ENCODE measurements at places on chromosomes 5 and 9.

DNA sequence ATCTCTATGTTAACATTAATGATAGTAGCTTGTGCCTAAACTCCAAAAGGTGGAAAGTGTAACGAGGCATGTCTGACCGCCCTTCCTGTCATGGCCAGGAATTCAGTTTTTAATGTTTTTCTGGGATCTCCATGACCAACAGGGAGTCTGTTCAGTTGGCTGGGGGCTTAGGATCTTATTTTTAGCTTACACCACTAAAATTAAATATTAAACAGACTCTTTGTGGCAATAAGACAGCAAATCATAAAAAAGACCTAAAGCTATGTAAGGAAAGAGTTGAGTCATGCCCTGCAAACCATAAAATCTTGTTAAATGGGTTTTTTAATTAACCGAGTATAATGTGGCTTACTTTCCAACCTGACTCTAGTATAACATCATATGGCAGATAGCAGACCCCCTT lies 247.8 kb downstream of the DIRAS2 start:
- no peak for DNase-seq

DNA sequence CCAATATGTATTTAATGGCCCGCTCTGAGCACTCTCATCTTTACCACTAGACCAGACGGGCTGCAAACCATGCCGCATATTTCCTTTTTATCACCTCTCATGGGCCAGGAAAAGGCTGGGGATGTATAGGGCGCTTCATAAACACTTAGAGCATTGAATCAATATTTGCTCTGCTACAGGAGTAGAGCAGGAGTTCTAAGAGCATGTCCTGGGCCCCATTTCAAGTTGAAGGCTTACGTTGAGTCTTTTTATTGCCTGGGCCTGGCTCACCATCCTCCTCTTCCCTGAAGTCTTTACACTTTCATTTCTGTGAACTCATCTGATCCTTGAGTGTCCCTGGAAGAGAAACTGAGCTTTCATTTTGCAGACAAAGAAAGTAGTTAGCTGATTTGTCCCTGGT lies 112.4 kb downstream of the FSTL4 start:
- DNase-seq, result no peak

DNA sequence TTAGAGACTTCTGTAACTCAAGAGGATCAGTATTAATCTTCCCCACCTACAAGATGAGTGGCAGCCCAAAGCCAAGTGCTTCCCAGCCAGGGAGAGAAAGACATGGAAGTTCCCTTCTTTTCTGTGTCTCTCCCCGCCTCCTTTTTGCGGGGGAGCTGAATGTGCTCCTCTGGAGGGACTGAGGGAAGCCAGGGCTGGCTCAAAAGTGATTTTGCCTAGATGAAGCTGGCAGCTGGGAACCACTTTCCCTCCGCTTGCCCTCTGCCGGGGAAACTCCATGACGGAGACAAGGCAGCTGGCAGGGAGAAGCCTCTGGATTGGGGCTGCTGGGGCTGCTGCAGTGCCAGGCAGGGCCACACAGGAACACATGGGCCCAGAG lies 24.4 kb downstream of the EGR1 start:
- DNase-seq, result no peak

DNA sequence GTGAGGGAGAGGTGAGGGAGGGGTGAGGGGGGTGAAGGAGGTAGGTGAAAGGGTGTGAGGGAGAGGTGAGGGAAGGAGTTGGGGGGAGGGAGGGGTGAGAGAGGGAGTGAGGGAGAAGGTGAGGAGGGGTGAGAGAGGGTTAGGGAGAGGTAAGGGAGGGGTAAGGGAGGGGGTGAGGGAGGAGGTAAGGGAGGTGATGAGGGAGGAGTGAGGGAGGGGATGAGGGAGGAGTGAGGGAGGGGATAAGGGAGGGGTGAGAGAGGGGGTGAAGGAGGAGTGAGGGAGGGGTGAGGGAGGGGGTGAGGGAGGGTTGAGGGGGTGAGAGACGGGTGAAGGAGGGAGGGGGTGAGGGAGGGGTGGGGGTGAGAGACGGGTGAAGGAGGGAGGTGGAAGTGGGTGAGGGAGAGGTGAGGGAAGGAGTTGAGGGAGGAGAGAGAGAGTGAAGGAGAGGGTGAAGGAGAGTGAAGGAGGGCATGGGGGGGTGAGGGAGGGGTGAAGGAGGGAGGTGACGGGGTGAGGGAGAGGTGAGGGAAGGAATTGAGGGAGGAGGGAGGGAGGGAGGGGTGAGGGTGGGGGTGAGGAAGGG lies 18.5 kb downstream of the NINJ1 start:
- peak; percentile 64 for DNase-seq

GRCh38 chr9:120424248-120424647 lies 155.7 kb downstream of the CDK5RAP2 start:
- no peak for DNase-seq

DNA sequence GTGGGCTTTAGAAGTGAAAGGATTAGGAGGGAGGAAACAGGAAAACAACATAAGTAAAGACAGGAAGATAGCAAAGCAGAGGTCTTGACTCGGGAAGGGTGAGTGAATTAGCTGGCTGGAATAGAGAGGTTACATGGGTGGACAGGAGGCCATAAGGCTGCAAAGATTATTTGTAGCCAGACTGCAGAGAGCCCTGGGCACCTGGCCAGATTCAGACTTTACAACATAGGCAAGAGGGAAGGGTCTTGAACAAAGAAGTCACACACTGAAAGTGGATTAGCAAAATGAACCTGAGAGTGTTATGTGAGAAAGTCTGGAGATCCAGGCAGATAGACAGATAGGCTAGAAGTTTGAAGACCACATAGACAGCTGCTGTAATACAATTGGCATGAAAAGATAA lies 29.7 kb upstream of the CER1 start:
- peak; percentile 16 for DNase-seq

DNA sequence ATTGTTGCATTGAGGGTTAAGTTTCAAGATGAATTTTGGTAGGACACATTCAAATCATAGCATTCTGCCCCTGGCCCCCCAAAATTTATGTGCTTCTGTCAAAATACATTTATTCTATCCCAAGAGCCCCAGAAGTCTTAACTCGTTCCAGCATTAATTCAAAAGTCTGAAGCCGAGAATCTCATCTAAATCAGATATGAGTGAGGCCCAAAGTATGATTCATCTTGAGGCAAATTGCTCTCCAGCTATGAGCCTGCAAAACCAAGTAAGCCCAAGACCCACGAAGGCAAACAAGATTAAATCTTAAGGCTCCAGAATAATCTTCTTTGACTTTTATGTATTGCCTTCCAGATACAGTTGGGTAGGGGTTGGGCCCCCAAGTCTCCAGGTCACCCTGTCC lies 19.2 kb downstream of the TNPO1 start:
- DNase-seq, result no peak

- no peak for DNase-seq
These were observed 4.4 kb upstream of the RABGAP1 start for GRCh38 chr9:122936464-122936863.

- peak; percentile 56 for DNase-seq
These were observed 2.6 kb upstream of the SEMA6A start for GRCh38 chr5:116577064-116577788.

DNA sequence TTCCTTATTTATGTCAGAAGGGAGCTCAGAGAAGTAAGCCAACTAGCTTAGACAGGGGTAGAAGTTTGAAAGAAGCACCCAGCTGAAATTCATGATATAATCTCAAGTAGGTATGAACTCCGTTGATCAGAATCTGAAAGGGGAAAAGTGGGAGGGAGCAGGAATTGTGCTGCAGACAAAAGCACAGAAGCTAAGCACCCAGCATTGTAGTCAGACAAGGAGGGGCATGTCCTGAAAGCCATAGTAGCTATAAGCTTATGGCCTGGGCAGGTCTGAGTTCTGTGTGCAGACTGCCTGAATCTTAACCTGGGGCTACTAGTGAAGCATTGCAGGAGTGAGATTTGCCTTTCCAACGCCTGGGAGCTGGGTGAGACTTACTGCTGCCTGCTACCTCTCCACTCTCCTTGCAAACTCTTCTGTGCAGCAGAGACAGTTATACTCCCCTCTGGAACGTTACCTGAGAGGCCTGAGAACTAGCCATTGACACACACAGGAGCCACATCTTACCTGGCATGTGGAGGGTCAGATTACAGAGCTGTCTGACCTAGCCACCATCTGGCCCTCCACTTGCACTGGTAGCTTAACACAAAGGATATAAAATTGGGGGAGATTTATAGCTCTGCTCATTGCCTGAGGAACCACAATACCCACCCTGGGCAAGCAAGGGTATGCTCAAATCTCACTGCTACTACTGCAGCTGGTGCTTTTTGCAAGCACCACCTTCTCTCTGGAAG lies 9.8 kb upstream of the CYLC2 start:
- DNase-seq, result no peak

DNA sequence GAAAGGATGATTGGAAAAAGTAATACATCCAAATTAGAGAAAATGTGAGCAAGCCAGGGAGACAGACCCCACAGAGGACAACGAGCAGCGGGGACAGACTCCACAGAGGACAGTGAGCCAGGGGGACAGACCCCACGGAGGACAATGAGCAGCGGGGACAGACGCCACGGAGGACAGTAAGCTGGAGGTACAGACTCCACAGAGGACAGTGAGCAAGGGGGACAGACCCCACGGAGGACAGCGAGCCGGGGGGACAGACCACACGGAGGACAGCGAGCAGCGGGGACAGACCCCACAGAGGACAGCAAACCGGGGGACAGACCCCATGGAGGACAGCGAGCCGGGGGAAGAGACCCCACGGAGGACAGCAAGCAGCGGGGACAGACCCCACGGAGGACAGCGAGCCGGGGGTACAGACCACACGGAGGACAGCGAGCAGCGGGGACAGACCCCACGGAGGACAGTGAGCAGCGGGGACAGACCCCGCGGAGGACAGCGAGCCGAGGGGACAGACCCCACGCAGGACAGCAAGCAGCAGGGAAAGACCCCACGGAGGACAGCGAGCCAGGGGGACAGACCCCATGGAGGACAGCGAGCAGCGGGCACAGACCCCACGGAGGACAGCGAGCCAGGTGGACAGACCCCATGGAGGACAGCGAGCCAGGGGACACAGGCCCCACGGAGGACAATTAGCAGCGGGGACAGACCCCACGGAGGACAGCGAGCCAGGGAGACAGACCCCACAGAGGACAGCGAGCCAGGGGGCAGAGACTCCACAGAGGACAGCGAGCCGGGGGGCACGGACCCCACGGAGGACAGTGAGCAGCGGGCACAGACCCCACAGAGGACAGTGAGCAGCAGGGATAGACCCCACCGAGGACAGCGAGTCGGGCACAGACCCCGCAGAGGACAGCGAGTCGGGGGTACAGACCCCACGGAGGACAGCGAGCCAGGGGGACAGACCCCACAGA lies 1.9 kb upstream of the ZDHHC11 start:
- no peak for DNase-seq

- no peak for DNase-seq
These were observed 177.7 kb downstream of the NR2F1-AS1 start for GRCh38 chr5:93403141-93403928.

DNA sequence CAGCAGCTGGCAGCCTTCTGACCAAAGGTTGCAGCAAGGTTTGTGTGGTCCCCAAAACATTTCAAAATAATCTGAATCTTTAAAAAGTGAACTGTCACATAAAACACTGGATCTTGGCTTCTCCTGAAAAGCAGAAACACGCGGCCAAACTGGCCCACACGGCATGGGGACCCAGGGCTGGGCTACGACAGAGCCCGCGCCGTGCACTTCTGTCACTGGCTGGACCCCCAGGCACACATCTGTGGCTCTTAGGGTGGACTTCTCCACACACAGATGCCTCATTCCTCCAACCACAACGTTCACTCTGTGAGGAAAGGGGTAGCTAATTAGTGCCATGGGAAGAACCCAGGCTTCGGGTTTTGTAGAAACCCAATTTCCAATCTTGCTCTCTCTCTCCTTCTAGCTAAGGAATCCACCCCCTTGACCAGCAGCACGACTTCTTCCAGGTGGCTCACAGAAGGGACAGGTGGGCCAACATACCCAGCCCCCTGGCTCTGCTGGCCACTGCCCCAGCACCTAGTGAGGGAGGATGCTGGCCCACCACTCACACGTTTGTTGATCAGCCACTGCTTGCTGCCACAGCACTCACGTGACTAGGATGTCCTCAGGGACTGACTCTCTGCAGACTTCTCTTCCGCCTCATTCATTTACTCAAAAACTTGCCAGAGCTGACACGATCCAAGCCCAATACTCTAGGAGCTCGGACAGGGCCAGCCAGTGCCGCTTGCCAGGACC lies 17.9 kb downstream of the LMAN2 start:
- DNase-seq, result no peak

DNA sequence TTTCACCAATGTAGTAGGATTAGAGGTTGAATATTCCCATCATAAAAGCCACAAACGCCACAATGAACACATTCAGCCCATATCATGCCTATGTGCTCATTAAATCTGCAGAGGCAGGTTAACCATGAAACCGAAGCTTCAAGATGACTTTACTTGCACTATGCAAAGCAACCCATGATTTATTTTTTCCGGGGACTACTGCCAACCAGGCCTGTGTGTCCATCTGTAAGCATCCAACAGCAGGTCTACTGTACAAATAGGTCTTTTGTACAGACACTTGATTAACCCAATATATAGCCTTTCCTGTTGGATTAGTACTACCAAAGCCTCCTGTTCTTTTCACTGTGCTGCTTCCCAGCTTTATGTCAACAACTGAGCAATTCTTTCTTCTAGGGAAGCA lies 104.9 kb upstream of the CDH10 start:
- DNase-seq, result no peak

GRCh38 chr5:60287174-60287771 lies 393.7 kb upstream of the PDE4D start:
- peak; percentile 81 for DNase-seq

- no peak for DNase-seq
These were observed 53.3 kb downstream of the PDE4D start for GRCh38 chr5:59840200-59840601.

- no peak for DNase-seq
These were observed 435.7 kb downstream of the SH3GL2 start for GRCh38 chr9:18014556-18014955.

DNA sequence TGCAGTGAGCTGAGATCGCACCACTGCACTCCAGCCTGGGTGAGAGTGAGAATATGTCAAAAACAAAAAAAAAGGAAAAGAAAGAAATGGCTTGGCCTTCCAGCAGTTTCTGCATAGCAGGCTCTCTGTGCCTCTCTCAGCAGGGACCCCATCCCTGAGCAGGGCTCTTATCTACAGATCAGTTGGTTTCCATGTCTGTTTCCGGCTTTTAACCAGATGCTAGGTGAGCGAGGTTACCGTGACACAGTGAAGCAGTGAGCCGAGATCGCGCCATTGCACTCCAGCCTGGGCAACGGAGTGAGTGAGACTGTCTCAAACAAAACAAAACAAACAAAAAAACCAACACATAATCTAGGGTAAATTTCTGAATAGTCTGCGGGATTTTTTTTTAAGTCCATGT lies 51.4 kb downstream of the COL5A1 start:
- no peak for DNase-seq

GRCh38 chr5:119323601-119324000 lies 32.2 kb upstream of the TNFAIP8 start:
- DNase-seq, result no peak

DNA sequence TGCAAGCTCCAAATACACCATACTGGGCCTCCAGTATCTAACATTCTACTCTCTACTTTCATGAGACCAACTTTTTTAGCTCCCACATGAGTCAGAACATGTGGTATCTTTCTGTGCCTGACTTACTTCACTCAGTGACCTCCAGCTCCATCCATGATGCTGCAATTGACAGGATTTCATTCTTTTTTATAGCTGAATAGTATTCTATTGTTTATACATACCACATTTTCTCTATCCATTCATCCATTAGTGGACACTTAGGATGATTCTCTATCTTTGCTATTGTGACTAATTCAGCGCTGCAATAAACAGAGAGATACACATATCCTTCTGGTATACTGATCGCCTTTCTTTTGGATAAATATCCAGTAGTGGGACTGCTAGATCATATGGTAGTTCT lies 68.5 kb downstream of the EPB41L4A start:
- no peak for DNase-seq

- DNase-seq, result no peak
These were observed 151.0 kb downstream of the MYO10 start for GRCh38 chr5:16784843-16785791.

GRCh38 chr9:82110881-82111280 lies 122.3 kb downstream of the SPATA31D1 start:
- no peak for DNase-seq

All from RPMI8226 (cell line).